ENCODE measurements at places on chromosomes 3 and 15. TPM values are rescaled to one million over a fixed set of nuclear protein-coding genes. Genes with fewer than 3 reads are reported as not detected.
A peak's percentile ranks its signal among the peaks of the same experiment; 100 is the strongest.

DNA sequence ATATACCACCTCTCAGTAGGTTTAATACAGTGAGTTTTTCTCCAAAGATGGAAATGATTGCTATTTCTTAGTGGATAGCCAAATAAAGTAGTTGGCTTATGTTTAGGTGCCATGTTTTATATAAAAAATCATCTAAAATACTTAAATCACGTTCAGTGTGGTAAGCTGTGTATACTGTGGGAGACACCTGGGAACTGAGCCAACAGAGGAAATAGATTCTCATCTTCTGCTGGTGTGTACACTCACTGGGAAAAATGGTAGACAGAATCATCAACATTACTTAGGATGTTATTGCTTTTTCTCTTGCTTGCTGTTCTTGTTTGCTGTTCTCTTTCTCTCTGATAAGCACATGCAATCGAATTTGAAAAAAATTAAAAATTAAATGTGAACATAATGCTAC lies 112.6 kb upstream of the MB21D2 start:
- H3K27ac ChIP-seq: no peak overlapping the region
- no peaks in the 10 kb centered on the region for H3K27me3 ChIP-seq
- DNase-seq: no peak
- no peaks in the 10 kb centered on the region for H3K4me1 ChIP-seq
- H3K4me3 ChIP-seq: no peak overlapping the region
- H3K36me3 ChIP-seq: no peaks in the 10 kb centered on the region

- no peak overlapping the region for H3K27ac ChIP-seq
- H3K4me3 ChIP-seq: no peak overlapping the region
- no peaks in the 10 kb centered on the region for H3K4me1 ChIP-seq
- H3K27me3 ChIP-seq: no peaks in the 10 kb centered on the region
- no peaks in the 10 kb centered on the region for H3K36me3 ChIP-seq
- no peak for DNase-seq
These were observed 182.5 kb downstream of the TPRG1 start for GRCh38 chr3:189353988-189354889.

- no peak overlapping the region for H3K27ac ChIP-seq
- H3K27me3 ChIP-seq: no peaks in the 10 kb centered on the region
- H3K4me1 ChIP-seq: no peaks in the 10 kb centered on the region
- H3K36me3 ChIP-seq: peaks cover 95% of the 10 kb centered on the region
- no peak overlapping the region for H3K4me3 ChIP-seq
These were observed 17.5 kb downstream of the COPS2 start for GRCh38 chr15:49137861-49138260.

- peaks cover 54% of the 10 kb centered on the region for H3K4me1 ChIP-seq
- H3K27me3 ChIP-seq: no peaks in the 10 kb centered on the region
- peaks cover 27% of the 10 kb centered on the region for H3K36me3 ChIP-seq
- no peak overlapping the region for H3K27ac ChIP-seq
- peak overlapping the region; percentile 24 for H3K4me3 ChIP-seq
These were observed 2.6 kb downstream of the LIMD1 start for GRCh38 chr3:45597171-45597570.

DNA sequence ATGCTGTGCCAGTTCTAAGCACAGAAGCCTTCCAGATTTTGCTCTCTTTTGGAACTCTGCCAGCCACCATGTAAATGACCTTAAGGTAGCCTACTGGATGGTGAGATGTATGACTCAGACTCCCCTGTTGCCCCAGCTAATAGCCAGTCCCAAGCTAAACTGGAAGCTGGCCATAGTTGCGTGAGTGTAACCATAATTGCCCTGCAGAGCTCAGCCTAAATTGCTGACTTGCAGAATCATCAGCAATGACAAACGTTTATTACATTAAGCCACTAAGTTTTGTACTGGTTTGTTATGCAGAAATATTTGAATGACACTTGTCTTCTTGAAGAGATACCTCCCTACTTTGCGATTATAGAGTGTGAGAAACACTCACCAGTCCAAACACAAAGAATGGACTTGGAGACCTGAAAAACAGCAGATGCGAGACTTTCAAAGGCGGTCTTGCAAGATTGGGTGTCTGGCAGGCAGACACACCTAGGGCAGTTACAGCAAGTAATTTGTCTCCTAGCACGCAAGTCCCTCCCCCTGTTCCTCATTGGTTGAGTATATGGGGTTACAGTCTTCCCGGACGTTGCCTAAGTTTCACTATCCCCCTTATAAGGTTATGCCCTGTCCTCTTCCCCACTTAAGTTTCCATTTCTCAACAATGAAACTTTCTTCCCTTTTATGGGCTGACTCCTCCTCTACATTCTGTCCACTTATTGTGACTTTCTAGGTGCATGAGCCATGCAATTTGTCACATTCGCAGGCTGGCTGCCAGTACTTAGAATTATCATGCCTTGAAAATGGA lies 83.6 kb upstream of the XCR1 start:
- peaks cover 6% of the 10 kb centered on the region for H3K27me3 ChIP-seq
- H3K4me1 ChIP-seq: no peaks in the 10 kb centered on the region
- H3K36me3 ChIP-seq: no peaks in the 10 kb centered on the region
- peak; percentile 28 for DNase-seq
- no peak overlapping the region for H3K27ac ChIP-seq

GRCh38 chr3:151468284-151468917 lies 7.5 kb upstream of the IGSF10 start:
- no peaks in the 10 kb centered on the region for H3K4me1 ChIP-seq
- no peaks in the 10 kb centered on the region for H3K36me3 ChIP-seq
- DNase-seq: peak; percentile 68
- H3K4me3 ChIP-seq: no peak overlapping the region

Gene KLHL6
- 2.1 TPM for total RNA-seq

Data from K562 (cell line).